ENCODE measurements at places on chromosomes 5 and 9.

GRCh38 chr5:150138551-150139265, 16.9 kb downstream of the PDGFRB start:
- no peak for DNase-seq

DNA sequence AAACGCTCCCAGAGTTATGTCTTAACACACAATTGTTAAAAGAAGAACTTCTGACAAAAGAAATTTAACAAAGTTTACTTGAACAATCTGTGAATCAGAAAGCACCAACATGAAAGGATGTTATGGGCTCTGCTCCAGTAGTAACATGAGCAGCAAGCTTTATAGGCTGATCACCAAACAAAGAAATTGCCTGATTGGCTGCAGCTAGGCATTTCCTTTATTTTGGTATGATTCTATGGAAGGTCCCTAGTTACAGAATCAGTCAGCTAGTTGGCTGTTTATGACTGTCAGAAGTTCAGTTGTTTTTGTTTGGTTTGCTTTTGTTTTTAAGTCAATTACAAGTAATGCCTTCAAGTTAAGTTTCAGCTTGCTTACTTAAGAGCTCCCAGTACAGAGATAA, 102.4 kb upstream of the SMC2 start:
- no peak for DNase-seq

DNA sequence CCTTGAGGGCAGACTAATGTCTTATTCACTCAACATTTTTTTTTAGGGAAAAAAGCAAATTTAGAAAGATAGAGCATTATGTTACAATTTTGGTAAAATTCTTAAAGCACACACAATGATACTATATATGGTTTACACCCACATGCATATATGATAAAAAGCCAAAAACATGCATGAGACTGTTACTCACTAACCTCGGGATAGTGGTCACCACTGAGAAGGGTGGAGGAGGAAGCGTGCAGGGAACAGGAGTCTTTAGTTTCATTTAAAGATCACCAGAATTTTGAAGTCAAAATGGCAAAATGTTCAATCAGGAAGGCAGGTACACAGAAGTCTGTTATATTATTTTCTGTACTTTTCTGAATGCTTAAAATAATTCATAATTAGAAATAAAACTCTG, 9.2 kb downstream of the ARL15 start:
- no peak for DNase-seq

DNA sequence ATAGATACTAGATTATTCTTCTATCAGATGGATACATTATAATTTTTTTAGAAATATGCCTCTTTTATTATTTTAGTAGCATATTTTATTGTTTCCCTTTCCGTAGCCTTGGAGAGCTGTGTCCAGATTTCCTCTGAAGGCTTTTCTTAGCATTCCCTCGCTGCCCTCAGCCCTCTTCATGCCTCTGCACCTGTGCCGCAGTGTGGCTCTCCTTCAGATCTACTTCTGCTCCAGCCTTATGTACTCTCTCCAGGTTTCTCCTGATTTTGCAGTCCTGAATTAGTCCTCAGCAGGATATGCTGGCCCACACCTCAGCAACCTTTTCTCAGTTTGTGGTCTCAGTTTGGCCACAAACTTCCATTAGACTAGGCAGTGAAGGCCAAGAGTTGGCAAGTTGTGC, 1052.0 kb downstream of the TAF11L14 start:
- DNase-seq: no peak

- no peak for DNase-seq
These were observed 8.4 kb upstream of the ACOT12 start for GRCh38 chr5:81402192-81402930.

GRCh38 chr5:119795768-119796167, 166.4 kb downstream of the FAM170A start:
- DNase-seq: no peak

Measured in Kasumi-1 (cell line).